ENCODE measurements at places on chromosomes 12 and 14.

DNA sequence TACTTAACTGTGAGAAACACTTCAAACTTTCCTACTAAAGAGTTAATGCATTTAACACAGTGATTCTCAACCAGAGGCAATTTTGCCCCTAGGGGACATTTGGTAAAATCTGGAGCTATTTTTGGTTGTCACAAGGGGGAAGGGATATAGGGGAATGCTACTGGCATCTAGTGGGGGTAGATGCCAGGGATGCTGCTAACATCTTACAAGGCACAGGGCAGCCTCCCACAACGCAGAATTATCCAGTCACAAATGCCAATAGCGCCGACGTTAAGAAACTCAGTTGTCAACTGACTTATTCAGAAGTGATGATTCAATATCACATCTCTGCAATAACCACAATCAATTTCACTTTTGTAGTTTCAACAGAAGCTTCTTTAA is 2.0 kb downstream of the EEA1 start:
- ATAC-seq, result no peak

- ATAC-seq, result no peak
These were observed 104.6 kb downstream of the AACS start for GRCh38 chr12:125169870-125170269.

- ATAC-seq, result no peak
These were observed 1569.0 kb upstream of the FLRT2 start for GRCh38 chr14:83960832-83961512.

DNA sequence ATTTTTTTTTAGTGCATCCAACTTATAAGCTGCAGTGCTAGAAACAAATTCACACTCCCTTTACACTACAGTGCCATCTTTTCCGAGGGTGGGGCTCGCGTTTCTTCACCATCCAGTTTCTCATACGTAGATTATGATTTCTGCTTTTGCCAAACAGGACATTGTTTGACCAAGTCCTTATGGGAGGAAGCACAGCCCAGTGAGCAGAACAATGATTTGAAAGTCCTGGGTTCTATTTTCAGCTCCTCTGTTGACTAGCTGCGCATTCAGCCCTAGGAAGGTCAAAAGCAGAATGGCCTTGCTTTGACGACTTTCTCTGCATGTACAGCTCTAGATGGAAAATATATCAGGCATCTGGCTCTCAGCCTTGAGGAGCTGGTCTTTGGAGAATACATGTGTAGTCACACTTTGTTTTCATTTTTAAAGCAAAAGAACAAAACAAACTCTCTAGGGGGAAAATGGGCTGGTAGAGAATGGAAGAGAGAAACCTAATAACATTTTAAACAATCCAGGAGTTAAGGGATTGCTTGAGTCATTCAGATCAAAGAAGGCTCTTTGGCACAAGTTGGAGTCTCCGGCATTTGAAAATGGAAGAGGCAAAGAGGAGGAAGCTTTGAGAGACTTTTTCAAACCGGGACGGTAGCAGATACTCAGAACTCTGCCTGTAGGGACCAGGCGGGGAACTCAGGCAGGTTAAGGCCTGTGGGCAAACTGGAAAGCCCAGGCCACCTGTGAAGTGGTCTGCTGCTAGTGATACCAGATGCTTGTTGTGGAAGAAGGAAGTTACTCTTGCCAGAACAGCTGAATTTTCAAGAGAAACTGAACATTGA is 257.3 kb upstream of the PLEKHG7 start:
- ATAC-seq, result no peak

DNA sequence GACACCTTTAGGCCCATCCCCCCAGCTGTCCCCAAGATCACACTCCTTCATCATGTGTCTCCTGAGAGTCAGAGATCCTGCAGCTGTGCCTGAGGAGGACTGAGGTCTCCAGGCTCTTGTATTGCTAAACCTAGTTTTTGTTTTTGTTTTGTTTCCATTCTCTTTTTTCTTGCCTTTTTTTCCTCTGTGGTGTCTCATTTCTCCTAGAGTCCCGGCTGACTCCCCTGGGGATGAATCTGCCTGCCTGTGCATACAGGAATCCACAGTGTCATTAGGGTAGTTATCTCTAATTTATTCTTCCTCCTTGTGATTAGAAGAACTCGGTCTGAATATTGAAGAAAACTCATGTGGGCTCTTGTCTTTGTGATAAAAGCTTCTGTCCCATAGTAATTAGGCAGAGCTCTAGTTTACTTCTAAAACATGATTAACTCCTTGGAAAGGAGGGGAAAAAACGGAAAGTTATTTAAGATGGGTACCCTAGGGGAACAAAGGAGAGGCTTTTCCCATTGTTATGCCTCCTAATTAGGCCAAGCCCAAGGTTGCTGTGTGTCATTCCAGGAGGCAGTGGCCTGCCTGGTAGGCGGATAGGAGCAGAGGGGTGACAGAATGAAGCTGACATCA is 343.2 kb downstream of the ZFP36L1 start:
- no peak for ATAC-seq

- no peak for ATAC-seq
These were observed 421 bp upstream of the ACADS start for GRCh38 chr12:120725151-120725658.

- ATAC-seq, result no peak
These were observed 414.1 kb downstream of the KCNH5 start for GRCh38 chr14:62631176-62631575.

DNA sequence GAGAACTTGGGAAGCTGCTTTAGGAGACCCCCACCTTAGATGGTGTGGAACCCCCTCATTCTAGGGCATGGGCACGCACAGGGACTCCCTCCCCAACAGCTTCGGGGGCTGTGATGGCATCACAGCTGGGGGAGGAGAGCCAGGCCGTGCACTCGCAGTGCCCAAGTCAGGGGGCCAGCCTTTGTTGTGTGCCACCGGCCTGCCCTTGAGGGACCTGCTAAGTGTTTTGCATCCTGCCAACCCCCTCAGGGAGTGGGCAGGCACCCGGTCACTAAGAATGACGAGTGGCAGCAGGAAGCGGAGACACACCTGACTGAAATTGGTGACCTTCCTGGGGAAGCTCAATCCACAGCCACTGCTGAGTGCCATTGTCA is 334.9 kb upstream of the SFSWAP start:
- ATAC-seq, result no peak

GRCh38 chr14:95651821-95652583 is 34.2 kb upstream of the TCL1B start:
- no peak for ATAC-seq

DNA sequence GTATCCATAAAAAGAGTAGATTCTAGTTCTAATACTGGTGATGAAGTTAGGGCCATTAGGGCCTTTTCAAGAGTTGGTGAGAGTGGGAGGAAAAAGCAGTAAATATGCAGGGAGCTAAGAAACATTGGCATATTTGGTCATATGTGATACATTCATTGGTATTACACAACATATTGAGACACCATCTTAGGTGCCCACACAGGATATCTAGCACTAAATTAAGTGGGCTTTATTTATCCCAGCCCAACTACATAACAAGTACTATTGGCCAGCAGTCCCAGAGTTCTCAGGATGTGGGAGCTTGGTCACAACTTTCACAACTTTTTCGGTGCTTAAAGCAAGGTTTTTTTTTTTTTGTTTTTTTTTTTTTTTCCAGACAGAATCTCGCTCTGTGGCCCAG is 2.0 kb upstream of the ING4 start:
- ATAC-seq, result no peak

DNA sequence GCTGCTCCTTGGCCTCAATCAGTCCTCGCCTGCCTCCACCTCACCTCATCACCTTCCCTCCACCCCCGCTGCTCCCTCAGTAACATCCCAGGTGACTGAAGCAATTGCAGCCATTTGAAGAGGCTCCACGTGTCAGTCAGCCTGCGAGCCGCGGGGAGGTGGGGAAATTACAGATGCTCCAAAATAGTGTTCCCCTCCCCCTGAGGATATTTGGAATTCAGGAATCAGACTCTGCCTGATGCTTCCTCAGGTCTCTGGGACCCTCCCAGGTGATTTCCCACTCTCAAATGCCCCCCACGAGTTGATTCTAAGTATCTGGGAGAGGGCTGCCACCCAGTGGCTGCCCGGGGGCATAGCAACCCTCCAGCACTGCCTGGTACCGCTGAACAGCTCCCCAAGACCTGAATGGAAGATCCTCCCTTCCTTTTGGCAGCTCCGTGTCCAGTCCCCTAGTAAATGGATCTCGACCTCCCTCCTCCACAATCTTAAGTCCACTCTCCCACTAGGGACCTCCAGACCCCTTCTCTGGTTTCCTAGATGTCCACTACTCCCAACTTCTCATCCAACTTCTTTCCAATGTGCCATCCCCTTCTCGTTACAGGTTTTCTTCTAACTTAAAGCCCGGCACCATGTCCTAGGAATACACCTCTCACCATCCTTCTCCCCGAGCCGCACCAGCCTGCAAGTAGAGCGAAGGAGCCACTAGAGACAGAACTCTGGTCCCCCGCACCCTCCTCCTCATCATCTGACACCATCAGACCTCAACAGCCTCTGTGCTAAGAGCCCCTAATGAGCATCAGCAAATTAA is 1.4 kb upstream of the ASIC1 start:
- peak; percentile 44 for ATAC-seq

DNA sequence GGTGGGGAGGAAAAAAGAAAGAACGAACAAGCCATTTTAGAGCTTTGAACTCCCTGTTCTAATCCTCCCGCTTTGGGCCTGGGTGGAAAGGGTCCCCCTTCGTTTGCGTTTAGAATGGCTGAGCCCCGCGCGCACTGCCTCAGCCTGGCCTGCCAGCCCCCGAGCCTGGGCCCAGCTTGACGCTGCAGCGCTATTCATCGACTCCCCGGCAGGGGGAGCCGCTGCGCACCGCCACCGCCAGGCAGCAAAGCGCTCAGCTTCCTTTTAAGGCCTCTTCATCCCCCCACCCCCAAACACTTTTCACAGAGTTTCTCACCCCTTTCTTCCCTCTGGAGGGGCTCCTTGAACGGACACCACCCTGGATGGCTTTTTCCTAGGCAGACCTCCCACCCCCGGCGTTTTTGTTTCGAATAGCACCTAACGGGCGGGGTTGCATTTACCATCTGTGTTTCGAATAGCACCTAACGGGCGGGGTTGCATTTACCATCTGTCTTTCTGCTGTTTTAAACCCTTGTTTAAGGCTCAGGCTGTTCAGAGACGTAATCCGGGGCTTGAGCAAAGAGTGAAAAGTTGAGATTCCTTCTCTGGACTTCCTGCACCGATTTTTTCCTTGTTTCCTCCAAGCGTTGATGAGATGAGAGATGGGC is 56.4 kb upstream of the PIWIL1 start:
- no peak for ATAC-seq

DNA sequence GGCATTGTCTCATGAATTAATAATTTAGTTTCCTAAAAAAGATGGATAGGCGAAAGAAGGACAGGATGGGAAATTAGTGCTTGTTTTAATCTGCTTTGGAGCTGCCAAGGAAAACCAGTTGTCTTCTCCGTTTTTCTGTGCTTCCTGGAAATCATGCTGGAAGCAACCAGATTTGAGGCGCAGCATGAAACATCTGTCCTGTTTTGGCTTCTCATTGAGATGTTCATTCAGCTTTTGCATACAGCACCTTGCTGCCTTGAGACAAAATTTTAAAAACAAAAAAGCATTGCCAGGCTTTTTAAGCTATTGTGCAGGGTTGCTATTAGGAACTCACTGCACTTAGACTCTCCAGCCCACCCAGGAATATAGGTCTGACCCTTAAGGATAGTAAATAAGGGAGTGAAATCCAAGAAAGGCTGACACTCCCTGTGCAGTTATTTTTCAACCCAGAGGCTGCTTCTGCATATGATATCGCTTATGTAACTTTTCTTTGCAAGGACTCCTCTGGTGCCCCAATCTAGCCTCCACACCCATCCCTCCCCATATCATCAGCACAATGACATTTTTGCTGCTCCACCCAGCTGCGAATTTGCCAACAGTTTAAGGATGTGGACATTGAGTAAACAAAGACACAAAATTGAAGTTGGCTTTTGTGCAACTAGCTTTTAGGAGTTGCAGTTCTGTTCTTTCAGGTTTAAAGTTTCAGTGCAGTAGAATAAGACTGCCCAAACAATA is 46.9 kb upstream of the MDM1 start:
- ATAC-seq, result peak; percentile 54

DNA sequence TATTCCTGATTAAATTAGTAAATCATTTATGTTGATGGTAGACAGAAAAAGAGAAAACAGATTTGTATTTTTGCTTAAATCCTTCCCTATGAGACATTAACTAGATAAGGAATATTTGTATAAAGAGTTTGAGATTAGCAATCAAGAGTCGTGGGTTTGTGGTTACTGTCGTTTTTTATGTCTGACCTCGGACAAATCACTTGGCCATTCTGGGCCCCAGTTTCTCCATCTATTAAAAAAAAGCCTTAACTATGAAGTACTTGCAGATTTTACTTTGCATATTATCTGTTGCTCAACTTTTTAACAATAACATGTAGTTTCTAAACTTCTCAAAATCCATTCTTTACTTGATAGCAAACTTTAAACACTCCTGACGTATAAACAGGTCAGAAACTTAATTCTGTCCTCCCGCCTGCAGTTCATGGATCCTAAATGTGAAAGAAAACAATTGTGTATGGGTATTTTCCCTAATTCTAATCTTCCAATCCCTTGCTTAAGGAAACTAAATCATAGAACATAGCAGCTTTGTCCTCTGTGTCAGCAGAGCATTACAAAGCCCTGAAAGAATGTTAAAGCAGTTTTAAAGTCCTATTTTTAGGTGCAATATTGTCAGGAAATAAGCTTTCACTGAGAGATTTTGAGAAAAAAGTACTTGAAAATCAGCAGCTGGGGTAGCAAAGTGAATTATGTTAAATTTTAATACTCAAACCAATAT is 118.2 kb downstream of the GPR135 start:
- no peak for ATAC-seq

GRCh38 chr14:101716956-101717662 is 44.4 kb upstream of the PPP2R5C start:
- ATAC-seq, result no peak

- ATAC-seq, result no peak
These were observed 128.2 kb downstream of the BCL11B start for GRCh38 chr14:99143793-99144192.

GRCh38 chr12:15977999-15978951 is 67.1 kb downstream of the DERA start:
- ATAC-seq, result no peak

DNA sequence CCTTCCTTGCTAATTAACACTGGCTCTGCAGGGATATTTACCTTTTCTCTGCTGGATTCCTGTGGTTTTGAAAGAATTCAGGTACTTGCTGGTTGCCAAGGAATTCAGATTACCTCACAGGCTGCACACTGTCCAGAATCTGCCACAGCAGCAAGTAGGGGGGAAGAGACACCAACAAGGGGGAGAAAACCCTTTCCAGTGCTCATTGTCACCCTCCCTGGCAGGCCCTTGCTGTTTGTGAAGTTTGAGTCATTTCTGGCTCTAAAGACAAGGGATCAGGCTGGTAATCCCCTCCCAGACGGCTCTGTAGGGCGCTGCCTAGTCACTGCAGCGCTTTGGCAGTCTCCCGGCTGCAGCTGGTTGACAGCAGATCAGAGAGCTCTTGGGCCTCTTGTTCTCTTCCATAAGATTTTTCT is 50.8 kb downstream of the TTLL5 start:
- ATAC-seq, result peak; percentile 83
